ENCODE measurements at places on chromosomes 11 and 22. TPM values are rescaled to one million over a fixed set of nuclear protein-coding genes. Genes with fewer than 3 reads are reported as not detected.
A peak's percentile ranks its signal among the peaks of the same experiment; 100 is the strongest.

DNA sequence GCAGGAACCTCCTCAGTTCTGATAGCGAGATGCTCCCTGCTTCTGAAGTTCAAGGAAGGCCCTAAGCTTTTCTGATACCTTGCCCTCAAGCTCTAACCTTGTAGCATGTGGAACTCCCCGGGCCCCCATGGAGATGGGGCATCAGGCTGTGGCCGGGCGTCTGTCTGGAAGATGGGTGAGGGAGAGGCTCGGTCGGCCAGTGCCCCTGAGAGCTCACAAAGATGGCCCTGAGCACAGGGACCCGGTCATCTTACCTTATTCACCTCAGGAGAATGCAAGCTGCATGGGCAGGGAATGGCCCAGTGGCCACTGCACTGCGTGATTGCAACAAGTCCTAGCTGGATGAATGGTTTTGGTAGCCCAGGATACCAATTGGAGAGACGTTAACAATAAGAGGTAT, 830.3 kb downstream of the TBC1D22A start:
- no peak for DNase-seq

The MUC2 gene
- not detected for total RNA-seq

The SHANK2 gene
- total RNA-seq, result 0.02 TPM

- DNase-seq, result no peak
These were observed 11.3 kb downstream of the MCAT start for GRCh38 chr22:43131773-43132501.

GRCh38 chr22:46655861-46656608, 35.8 kb downstream of the GRAMD4 start:
- DNase-seq, result no peak

The GSTT2 gene
- total RNA-seq, result not detected

GRCh38 chr22:39427751-39428596, 28.4 kb downstream of the TAB1 start:
- no peak for DNase-seq

The OR4D5 gene
- not detected for total RNA-seq

DNA sequence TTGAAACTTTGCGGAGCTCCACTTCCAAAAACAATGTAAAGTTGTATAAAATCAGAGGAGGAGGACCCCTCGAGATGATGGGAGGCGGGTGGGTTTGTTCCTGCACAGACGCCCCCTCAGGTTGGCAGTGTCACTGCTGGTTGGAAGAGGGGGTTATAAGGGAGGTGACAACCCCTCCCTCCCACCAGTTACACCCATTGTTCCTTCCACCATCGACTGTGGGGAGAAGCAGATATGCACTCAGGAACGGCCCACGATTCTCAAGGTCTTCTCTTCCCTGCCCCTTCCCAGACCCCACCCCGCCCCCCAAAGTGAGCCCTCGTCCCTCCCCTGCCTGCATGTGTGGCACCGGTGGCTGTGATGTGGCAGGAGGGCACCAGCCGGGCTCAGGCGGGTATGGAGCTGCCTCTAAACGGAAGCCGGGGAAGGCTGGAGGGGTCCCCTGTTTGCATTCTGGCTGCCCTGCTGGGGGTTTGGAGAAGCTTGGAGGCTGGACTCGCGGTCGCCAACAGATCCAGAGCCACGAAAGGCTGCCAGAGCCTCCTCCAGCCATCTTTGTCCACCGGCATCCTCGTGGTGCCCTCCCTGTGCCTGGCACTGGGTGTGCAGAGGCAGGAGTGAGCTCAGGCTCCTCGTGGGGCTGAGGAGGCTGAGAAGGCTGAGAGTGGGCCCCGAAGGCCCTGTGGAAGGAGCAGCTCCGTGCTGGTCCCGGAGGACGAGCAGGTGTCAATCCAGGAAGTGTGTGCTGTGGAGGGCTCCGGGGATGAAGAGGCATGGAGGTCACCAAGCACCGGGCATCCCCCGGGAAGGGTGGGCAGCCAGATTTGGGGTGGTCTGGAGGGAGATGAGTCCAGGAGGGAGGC, 778 bp downstream of the KDELR3 start:
- no peak for DNase-seq

GRCh38 chr22:25643232-25644000, 78.9 kb downstream of the GRK3 start:
- DNase-seq, result no peak

DNA sequence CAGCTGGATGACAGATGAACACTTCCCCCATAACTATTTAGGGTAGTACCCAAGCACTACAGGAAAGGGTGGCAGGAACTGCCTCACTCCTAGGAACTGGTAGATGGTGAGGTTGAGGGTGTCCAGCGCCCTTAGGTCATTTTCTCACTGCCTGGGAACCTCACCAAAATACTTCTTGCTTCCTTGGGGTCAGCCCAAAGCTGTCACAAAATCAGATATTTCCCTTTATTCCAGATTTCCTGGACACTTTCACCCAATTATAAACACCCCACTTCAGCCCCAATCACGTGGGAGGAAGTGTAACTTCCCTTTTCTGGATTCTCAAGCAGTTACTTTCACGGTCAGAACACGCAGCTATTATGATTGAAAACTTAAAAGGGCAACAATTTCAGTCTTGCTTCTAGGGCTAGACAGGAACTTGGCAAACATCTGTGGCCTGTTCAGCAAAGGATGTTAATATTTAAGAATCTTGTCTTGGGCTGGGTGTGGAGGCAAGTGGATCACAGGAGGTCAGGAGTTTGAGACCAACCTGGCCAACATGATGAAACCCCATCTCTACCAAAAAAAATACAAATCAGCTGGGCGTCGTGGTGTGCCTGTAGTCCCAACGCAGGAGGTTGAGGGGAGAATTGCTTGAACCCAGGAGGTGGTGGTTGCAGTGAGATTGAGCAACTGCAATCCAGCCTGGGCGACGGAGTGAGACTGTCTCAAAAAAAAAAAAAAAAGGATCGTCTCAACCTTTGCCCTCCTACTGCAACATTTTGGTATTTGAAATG, 4.0 kb downstream of the FTH1 start:
- DNase-seq, result peak; percentile 24

DNA sequence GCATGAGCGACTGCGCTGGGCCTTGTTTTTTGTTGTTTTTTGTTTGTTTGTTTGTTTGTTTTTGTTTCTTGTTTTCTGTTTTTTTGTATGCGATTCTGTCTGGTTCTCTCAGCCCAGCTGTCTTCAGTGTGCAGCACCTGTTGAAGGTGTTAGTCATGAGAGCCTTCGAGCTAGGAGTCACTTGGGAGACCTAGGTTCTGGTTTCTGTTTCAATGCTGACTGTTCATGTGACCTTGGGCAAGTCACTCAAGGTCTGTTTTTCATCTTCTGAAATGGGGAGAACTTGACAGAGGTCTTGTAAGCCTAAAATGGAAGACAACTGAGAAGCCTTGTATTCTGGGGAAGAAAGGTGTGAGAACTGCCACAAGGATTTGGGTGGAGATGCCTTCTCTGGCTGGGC, 1.8 kb downstream of the DCPS start:
- DNase-seq, result no peak

DNA sequence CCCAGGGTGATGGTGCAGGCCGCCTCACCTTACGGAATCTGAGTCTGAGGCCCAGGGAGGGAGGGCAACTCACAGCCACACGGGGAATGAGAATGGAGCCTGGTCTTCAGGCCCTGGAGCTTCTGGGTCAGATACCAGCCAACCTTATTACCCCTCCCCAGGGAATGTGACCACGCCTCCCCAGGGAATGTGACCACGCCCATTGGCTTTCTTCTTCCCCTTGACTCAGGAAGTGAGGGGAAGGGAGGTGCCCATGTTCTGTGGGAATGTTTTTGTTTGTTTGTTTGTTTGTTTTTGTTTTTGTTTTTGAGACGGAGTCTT, 57.5 kb upstream of the RBFOX2 start:
- DNase-seq, result peak; percentile 45

DNA sequence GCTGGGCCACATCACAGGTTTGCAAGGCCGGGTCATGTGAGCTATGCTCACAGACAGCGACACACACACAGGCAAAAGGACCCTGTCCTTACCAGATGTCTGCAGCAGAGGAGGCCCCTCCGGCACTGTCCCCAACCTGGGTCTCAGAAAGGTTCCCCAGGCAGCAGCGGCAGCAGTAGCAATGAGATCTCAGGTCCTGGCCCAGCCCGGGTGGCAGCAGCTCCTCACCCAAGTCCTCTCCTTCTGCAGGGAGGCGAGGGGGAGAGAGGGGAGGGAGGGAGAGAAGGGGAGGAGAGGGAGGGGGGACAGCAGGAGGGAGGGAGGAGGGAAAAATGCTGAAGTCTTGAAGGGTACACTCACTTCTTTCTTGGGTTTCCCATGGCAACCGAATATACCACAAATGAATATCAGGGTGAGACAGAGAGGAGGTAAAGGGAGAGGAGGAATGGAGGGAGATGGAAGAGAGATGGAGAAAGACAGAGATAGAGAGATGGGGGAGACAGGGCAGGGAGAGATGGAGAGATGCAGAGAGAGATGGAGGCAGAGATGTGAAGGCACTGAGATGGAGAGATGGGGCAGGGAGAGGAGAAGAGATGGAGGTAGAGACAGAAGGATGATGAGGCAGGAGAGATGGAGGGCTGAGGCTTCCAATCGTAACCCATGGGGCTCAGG, 9.5 kb downstream of the ELFN2 start:
- no peak for DNase-seq

DNA sequence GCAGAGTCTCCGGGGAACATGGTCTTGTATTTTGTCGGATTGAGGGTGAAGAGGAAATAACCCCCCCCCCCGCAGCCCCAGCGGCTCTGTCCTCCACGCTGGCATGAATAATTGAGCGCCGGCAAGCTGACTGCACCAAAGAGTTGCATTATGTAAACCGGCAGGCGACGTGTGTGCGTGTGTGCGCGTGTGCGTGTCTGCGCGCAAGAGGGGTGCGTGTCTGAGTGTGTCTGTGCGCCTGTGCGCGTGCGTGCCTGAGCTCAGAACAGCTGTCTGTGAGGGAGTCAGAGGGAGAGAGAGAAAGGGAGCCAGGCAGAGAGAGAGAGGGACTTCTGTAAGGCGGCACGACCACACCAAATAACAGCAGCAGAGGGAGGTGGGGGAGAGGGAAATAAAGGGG, 94.4 kb downstream of the SCN3B start:
- DNase-seq, result no peak

DNA sequence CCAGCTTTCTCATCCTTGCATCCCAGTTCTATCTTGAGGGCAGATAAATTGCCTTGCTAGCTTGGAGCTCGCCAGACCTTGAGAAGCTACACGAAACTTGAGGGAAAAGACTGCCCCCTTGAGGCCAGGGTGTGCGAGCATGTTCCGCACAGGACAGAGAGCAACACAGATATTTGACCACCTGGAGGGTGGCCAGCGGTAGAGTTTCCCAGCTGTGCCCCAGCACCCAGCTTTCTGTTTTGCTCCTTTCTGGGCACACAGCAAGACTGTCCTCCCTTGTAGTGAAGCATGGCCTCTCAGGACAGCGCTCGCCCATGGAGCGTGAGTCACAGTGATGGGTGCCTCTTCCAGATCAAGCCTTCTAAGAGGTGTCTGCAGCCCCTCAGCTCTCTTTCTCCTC, 23.5 kb downstream of the SPATA19 start:
- no peak for DNase-seq

- DNase-seq, result peak; percentile 91
These were observed 20.3 kb upstream of the WNT7B start for GRCh38 chr22:45997077-45997776.

The CBLIF gene
- total RNA-seq, result not detected

GRCh38 chr11:32433101-32433913, 2.0 kb downstream of the WT1 start:
- no peak for DNase-seq

DNA sequence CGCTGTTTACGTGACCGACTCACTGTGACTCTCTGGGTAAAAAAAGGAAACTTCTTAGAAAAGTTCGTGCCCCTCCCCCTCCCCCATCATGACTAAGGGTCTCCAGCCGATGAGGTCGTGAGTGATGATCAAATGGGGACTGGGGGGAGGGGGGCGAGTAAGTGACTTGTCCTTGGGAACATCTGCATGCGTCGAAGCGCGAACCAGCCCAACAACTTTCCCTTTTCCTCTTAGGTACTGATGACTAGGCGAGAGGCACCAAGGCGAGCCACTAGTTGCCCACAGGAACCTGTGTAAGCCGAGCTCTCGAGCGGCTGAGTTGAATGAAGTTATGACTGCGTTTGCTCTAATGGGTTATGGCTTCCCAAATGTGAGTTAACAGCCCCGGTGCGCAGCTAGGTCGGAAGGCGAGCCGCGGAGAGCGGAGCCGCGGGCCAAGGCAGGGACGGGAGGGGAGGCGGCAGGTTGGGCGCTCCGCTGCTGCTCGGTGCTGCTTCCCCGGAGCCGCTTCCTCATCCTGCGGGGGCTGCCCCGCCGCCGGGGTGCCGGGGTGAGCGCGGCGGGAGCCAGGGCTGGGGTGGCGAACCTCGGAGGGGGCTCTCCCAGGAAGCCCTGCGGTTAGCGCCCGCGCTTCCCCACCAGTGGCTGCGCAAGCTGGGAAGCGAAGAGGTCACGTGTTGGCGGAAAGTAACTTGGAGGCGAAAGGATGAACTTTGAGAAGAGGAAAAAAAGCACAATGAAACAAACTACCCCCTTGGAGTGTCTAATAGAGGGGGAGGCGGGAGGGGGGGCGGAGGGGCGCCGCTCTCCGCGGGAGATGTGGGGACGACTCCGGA, 22.1 kb upstream of the BDNF start:
- peak; percentile 22 for DNase-seq

GRCh38 chr22:38485783-38486182, 17.9 kb downstream of the KDELR3 start:
- no peak for DNase-seq

DNA sequence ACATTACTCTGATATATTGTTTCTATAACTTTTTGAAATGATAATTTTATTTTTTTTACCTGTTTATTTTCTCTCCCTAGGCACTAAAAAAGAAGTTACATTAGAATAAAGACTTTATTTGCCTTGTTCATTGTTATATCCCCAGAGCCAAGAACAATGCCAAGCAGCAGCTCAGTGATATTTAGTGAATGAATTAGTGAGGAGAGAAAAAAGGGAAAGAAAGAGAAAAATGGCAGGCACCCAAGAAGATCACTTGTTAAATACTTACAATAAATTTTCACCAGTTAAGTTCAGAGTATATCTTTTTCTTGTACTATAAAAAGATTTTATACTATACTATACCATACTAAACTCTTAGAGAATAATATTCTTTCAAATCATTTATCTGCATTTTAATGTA, 13.3 kb upstream of the ANO5 start:
- DNase-seq, result no peak

DNA sequence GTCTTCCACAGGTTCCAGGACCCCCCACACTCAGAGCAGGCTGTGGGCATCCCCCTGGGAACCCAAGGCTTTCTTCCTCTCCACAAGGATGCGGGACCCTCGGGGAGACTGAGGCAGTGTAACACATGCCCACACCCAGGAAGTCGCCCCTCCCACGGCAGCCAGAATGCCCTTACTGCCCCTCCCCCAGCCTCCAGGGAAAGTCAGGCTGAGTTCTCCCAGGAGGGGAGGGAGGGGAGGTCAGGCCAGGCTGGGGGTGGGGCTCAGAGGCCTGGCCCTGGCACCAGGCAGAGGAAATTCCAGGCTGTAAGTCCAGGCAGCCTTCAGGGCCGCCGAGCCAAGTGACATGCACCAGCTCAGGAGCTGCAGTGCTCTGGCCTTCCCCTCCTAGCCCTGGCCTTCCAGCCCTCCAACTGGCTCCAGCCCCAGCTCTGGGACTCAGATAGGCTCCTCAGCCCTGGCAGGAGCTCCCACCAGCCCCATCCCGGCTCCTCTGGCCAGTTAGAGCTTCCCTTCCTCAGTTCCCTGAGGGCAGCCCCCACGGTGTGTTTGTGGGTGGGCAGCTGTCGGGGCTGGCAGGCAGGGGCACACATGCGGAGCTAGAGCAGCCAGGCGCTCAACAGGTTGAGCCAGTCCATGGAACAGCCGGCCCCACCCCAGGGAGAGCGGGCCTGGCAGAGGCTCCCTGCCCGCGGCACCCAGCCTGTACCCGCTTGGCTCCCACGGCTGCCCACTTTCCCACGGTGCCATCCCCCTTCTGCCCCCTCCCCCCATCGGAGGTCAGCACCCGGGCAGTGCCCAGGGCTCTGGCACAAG, 3.6 kb downstream of the BCL9L start:
- DNase-seq, result peak; percentile 73

- DNase-seq, result no peak
These were observed 197.1 kb downstream of the HIPK3 start for GRCh38 chr11:33454264-33454663.
